Adrenal gland (tissue), 19 donors: ENCODE measurements at places on chromosomes 12 and 14. TPM values are rescaled to one million over a fixed set of nuclear protein-coding genes. Genes with fewer than 3 reads are reported as not detected.

Gene TMEM132C
- polyA plus RNA-seq: 3.7 TPM

Gene MEG3
- 5,263 TPM for polyA plus RNA-seq

Gene AQP6
- polyA plus RNA-seq: not detected

Gene DIO2
- polyA plus RNA-seq: 40.1 TPM

Gene AKAP3
- polyA plus RNA-seq: 2.1 TPM

DNA sequence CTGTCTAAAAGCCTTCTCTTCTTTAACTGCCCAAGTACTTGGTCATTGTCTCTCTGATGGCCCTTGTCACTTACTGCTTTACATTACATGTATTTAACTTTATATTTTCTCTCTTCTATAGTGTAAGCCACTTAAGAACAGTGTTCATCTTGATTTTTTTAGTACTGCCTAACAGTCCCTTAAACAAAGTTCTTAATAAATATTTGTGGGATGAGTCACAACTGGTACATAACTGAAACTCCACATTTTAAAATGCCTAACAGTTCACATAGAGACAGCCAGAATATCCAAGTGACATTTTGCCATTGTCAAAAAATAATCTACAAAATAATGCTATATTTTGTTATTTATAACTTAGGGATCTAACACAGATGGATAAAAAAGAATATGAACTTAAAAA lies 146.6 kb downstream of the STXBP6 start:
- H3K27ac ChIP-seq: no peak overlapping the region
- no peak for DNase-seq
- H3K27me3 ChIP-seq: no peaks in the 10 kb centered on the region
- no peaks in the 10 kb centered on the region for H3K36me3 ChIP-seq

DNA sequence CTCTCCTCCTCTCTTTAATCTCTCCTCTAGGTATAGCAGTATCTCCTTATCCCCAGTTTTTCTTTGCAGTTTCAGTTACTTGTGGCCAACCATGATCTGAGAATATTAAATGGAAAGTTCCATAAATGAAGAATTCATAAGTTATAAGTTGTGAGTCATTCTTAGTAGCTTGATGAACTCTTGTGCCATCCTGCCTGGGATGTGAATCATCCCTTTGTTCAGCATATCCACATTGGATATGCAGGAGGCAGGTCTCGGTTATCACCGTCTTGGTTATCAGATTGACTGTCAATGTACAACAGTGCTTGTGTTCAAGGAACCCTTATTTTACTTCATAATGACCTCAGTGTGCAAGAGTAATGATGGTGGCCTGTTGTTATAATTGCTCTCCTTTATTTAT lies 134.0 kb downstream of the TMEM117 start:
- no peak overlapping the region for H3K27ac ChIP-seq
- DNase-seq: peak; percentile 28
- H3K4me3 ChIP-seq: no peak overlapping the region
- H3K36me3 ChIP-seq: no peaks in the 10 kb centered on the region
- no peaks in the 10 kb centered on the region for H3K27me3 ChIP-seq

DNA sequence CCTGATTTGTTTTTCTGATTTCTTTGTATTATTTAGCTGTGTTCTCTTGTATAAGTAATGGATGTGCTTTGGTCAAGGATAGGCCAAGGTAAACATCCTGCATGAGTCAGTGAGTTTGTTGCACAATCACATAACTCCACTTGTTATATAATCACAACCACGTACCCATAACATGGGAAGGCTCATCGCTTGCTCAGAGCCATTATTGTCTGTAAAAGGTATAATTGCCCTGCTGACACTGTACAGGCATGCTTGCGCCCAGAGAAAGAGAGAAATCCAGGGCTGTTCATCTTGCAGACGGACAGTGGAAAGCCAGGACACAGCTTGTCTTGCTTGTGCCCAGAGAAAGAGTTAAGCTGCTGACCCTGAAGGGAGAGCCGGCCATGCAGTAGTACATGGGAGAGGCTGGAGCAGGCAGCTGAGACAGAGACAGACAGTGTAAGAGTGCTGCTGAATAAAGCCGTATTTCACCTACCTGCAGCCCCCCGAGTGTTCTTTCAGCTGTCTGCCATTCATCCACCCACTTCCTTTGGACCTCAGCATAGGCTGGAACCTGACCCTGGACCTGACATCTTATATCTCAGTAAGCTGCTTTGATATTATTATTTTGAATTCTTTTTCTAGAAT lies 174.7 kb upstream of the DAAM1 start:
- no peaks in the 10 kb centered on the region for H3K36me3 ChIP-seq
- H3K27me3 ChIP-seq: no peaks in the 10 kb centered on the region
- no peak overlapping the region for H3K4me3 ChIP-seq
- no peak for DNase-seq
- H3K27ac ChIP-seq: no peak overlapping the region
- H3K4me1 ChIP-seq: no peaks in the 10 kb centered on the region

- no peaks in the 10 kb centered on the region for H3K27me3 ChIP-seq
- DNase-seq: no peak
- no peak overlapping the region for H3K4me3 ChIP-seq
- no peaks in the 10 kb centered on the region for H3K36me3 ChIP-seq
Measured at GRCh38 chr14:90990141-90990540, 70.3 kb downstream of the RPS6KA5 start.
